ENCODE measurements at places on chromosomes 12 and 14.

- peak; percentile 41 for DNase-seq
Measured at GRCh38 chr12:28222081-28222700, 31.9 kb downstream of the CCDC91 start.

DNA sequence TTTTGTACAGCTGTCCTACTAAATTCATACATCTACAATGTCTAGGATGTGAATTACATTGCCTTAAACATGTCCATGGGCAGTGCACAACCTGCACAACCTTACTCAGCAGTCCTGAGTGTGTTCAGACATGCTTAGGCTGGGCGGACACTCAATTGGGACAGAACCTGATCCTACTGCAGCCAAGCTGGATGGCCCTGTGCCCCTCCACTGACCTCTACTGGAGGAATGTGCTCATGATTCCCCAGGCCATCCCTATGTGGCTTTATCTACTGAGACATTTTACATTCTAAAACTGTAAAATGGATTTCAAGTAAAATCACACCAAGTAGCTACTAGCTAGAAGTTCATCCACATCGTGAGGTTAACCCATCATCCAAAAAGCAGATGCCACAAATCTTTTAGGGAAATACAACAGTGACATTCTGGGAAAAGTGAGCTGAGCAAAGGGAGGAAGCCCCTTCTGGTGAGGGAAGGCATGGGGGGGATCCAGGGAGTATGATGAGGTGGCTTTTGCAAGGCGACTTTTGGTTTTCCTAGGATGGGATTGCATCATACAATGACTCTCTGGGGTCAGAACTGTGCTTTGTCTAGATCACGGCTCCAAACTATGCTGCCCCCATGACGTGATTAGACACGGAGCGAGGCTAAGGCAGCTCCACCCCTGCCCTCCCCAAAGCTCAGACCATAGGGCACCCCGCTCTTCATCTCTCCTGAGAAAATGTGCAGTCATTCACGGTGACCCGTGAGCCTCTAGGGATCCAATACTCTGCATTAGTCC is 911.7 kb upstream of the TMEM132C start:
- no peak for DNase-seq

DNA sequence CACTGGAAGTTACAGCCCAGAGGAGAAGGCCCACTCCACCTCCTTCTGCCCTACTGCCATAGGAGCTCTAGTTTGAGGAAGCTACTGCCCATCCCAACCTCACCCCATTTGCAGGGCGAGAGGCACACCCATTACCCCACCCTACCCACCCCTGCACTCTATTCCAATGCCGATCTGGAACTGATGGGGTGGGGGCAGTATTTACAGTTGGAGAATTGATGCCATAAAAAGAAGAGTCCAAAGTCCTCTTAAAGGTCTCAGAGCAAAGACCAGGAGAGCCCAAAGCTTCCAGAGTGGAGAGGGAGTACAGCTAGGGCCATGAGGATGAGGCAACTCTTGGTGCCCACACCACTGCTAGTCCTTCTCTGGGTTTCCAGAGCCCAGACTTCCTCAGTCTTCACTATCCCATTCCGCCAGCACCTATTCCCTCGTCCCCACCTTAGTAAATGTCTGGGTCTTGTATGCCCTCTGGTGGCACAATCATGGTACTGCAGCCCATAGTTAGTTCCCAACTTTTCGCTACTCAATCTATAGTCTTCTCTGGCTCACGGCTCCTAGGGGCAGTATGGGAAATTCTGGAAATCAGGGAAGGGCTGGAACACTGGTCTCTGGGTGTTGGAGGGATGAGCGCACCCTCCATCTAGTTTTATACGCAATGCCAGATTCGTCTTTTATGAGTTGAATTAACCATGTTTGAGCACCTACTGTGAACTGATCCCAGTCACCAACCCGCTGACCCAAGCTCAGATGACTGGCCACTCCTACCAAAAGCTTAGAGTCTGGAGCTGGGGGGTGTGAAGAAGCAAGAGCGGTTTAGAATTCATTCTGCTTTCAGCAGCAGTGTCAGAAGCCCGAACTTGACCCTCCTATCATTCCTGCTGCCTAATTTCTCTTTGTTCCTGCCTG is 6.9 kb upstream of the ADCY6 start:
- no peak for DNase-seq

DNA sequence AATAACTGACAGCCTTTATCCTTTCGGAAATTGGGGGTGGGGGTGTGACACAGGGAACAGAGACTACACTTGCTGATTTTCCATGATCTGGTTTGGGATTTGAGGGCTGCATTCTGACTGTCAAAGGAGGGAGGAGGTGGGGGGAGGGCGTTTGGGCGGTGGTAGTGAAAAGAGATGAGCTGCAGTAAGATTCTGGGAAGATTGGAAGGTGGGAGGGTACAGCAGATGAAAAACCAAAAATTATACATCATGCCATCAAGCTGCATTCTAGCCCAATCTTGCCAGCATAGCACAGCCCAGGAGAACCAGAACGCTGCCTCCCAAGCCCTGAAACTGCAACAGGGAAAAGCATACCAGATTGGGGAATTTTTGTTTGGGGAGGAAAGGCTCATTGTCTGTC is 2.4 kb downstream of the RND1 start:
- no peak for DNase-seq

DNA sequence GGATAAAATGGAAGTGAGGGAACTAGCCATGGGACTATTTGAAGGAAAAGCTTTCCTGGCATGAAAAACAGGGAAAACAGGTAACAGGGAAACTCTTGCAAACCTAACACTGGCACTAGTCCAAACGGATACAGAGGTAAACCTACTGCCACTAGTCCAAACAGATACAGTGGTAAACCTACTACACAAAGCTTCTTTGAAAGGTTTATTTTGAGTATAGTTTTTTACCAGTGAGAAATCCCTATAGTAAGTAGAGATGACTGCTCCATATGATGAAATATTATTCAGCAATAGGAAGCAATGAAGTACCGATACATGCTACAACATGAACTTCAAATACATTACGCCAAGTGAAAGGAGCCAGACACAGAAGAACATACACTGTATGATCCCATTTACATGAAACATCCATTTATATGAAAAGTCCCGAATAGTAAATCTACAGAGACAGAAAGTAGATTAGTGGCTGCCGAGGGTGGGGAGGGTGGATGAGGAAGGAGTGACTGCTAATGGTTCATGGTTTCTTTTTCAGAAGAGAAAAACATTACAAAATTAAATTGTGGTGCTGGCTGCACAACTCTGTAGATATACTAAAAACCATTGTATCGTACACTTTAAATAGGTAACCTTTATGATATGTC is 25.5 kb downstream of the SPTLC2 start:
- no peak for DNase-seq

GRCh38 chr14:77275601-77276017 is 4.6 kb upstream of the NGB start:
- no peak for DNase-seq

DNA sequence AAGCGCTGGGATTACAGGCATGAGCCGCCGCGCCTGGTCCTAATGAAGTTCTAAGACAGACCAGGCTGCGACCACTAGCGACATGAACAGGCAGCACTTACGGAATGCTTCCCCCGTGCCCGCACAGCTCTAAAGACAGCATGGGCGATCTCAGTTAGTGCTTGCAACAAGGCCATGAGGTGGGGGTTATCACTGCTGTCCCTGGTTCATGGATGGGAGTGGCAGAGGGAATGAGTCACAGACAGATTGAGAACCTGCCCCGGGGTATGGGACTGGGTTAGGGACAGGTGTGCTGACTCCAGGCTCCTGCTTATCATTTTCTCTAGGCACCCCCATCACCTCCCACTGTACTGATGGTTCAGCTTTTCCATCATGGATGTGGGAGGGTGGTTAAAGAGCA is 160.9 kb downstream of the VRK1 start:
- no peak for DNase-seq

GRCh38 chr12:49187184-49187583 is 1.7 kb downstream of the TUBA1A start:
- DNase-seq = no peak

Measured in stimulated activated CD4-positive, alpha-beta T cell treated with anti-CD3 and anti-CD28 coated beads, TNF-alpha, amount 100 ng/mL, for 24 hours (primary cell).